ENCODE measurements at places on chromosomes 5 and 9.
A peak's percentile ranks its signal among the peaks of the same experiment; 100 is the strongest.

- DNase-seq, result no peak
Measured at GRCh38 chr5:33927685-33928084, 8.5 kb upstream of the RXFP3 start.

DNA sequence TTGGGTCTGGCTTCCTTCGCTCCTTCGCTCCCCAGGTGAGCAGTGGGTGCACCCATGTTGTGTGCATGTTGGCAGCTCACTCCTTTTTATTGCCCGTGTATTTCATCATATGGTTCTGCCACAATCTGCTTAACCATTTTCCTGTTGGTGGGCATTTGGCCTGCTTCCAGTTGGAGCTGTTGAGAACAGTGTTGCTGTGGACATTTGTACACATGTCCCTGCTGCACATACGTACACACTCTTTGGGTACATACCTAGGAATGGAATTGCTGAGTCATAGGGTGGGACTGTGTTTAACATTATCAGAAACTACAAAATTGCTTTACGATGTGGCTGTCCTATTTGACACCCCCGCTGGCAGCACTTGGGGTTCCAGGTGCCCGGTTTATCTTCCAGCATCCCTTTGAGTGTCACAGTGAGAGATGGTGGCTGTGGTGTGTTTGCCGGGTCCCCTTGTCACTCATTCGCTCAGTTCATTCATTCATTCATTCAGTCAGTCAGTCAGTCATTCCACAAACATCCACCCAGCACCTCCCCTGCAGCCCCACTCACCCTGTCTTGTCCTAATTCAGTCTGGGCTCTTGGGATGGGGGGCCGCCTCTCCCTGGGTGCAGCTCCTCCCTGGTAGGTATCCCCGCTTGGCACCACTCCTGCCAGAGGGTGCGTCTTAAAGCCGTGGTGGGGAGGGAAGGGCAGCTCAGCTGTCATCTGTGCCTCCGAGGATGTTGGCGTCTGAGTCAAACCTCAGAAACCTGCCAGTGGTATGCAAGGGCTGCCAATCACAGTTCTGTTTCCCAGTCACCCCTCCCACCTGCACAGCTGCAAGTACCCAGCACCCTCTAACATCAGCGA lies 7.9 kb upstream of the FIBCD1 start:
- no peak for DNase-seq

DNA sequence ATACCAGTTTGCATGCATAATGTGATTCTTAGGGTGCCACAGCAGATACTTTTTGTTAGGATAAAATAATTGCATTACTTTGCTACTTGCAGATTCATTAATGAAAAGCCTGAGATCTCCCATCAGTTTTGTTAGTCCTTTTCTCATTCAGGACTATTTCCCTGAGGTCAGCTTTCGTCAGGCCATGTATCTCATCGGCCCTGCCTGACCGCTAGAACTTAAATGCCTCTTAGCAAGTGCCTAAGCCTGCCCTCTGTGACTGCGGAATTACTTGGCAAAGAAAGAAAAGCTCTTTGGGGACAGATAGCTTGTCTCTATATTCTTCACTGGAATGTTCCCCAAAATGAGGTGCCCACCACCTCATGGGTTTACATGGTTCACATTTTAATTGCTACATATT lies 147.8 kb downstream of the KCTD16 start:
- DNase-seq, result no peak

GRCh38 chr5:15452030-15452429 lies 48.0 kb upstream of the FBXL7 start:
- DNase-seq, result no peak

- no peak for DNase-seq
Measured at GRCh38 chr9:88937248-88937647, 54.0 kb upstream of the S1PR3 start.

GRCh38 chr5:151772029-151772845 lies 483 bp downstream of the G3BP1 start:
- peak; percentile 47 for DNase-seq

DNA sequence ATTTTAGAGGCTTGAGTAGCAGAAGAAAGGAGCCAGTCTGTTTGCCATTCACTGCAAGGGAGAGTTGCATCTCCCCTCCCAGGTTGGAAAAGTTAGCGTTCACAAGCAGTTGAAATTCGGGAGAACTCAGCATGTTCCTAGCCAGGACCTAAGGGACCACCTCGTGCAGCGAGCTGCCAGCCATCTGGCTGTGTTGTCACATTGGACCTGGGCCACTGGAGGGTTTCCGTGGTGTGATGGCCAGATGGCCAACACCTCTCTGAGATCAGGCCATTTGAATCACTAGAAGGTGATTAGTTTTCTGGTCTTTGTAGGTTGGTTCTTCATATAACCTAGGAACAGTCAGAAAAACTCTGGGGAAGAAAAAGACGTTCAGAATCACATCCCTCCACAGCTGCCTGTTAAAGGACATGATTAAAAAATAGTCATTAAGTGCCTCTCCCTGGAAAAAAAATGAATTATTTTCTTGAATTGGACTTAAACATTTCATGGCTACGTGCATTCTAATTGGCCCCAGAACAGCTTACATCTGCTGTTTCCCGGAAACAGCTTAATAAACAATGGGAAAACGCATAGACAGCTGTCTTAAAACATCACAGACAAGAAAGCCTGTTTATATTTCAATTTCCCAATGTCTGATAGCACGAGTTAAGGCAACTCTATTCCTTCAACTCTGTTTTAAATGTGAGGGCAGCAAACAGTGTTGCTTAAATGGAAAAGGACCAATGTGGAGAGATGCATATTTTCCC lies 303.9 kb downstream of the TENT4A start:
- DNase-seq, result no peak

GRCh38 chr9:38000735-38001134 lies 68.3 kb downstream of the SHB start:
- DNase-seq, result no peak

DNA sequence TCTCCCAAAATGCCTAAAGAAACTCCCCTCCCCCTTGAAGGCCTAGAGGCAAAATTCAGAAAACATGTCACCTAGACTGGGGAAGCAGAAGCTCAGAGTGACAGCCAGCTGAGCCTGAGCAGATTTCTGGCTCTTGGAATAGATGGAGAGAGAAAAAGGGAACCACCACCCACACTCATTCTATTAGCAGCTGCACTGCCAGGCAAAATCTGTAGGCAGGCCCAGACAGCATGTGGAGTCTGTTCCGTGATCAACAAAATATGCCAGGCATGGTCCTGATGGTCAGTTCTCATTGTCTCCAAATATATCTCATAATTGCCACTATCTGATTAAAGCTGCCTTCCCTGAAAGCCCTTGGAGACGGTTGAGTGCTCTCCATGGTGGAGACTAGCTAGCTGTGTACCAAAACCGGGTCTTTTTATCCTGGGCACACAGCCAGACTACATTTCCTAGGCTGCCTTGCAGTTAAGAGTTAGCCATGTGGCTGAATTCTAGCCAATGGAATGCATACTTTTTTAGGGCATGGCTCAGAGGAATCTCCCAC lies 131.7 kb upstream of the GPR151 start:
- no peak for DNase-seq

DNA sequence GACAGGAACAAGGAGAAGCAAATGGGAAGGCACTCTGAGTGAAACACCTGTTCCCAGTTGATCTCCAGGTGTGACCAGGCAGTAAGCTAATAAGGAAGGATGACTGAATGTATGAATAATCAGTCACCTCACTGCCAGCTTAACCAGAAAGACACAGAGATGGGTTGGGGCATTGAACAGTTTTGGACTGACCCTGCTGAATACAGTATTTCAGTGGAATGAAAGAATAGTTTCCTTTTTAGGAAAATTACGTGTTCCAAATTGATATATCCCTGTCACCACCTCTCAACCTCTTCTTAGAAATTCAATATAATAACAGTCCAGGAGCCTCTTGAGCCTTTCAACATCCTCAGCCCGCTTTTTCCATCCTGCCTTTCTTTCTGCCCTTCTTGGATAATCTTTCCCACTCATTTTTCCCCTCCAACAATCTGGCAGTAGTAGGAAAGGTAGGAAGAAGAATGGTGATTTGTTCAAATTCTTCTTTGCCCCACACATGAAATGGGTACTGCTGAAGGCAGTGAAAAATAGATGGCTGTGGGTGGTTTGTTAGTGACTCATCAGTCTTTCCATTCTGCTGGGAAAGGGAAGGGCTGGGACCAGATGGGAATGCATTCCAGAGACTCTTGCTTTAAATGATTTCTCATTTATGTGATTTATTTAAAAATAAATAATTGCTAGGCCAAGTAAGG lies 117.9 kb downstream of the ZSWIM6 start:
- DNase-seq, result no peak

DNA sequence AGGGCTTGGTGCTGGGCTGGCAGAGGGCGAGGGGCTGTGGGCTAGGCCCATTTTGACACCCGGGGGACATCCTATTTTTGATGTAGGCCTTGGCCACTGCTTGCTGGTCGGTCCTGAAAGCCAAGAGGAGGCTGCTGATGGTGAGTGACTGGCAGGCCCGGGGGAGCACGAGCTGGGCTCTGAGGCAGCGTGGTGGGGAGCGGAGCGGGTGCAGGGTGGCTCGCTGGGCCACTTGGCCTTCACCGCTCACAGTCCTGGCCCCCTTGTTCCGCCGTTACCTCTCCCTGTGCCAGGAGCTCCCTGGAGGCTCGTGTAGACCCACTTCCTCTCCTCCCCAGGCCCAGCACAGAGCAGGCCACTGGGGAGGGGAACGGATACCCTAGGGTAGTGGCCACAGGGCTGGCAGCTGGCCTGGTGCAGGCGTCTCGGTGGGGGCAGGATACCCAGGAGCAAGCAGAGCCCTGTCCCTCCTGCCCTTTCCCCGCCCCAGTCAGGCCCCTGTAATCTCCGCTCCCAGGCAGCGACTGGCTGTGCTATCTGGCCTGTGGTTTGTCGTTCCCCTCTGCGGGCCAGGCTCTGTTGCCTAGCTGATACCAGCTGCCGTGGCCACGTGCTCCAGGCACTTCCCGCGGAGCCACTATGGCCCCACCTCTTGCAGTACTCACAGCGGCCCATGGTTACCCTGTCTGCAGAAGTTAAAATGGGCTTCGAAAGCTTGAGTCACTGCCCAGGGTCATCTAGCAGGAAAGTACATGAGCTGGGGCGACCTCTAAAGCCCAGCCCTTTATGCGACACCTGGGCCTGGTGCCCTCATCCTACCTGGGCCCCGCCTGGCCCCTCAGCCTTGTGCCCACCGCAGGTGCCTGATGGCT lies 11.7 kb upstream of the DOLPP1 start:
- peak; percentile 85 for DNase-seq

GRCh38 chr5:78893940-78894677 lies 91.0 kb downstream of the ARSB start:
- peak; percentile 58 for DNase-seq

DNA sequence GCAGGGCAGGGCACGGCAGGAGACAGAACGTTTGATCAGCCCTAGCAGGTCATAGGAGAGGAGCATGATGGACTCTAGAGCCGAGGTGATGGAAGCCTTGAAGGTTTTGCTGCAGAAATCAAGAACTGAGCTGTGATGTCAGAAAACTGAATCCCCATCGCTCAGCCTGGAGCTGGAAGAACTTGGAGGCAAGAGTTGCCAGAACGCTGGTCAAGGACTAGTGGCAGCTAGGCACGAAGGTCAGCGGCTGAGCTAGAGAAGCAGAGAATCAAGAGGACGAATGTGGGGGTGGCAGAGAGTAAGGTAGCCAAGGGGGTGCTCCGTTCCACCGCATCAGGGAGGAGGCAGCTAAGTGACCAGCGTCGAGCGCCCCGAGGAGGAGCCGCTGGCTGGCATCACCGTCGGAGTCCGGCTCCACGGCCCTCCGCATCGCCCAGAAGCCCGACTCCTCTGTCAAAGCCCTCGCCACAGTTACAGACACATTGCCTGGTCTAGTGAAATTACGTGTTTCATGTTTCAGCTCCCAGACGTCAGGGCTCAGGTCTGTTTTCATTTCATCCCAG lies 1.2 kb upstream of the GALNT10 start:
- peak; percentile 3 for DNase-seq

DNA sequence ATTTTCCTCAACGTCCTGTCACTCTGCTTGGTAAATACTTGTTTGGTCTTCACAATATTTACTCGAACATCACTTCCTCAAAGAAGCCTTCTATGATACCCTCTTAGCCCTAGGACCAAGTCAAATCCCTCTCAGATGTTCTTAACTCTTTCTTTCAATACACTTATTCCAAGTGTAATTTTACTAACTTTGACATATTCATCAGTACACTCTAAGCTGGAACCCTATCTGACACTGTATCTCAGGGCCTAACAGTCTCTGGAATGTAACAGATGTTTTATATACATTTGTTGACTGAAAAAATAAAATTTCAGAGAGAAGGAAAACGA lies 19.6 kb downstream of the SIL1 start:
- DNase-seq, result no peak
